H9 (cell line): ENCODE measurements at places on chromosomes 4 and X. TPM values are rescaled to one million over a fixed set of nuclear protein-coding genes. Genes with fewer than 3 reads are reported as not detected.

JADE3 gene
- 19.6 and 20.2 TPM in 2 replicates for total RNA-seq

- DNase-seq, result peak; percentile 79
These were observed 339.7 kb upstream of the PCDH7 start for GRCh38 chr4:30380404-30380998.

DNA sequence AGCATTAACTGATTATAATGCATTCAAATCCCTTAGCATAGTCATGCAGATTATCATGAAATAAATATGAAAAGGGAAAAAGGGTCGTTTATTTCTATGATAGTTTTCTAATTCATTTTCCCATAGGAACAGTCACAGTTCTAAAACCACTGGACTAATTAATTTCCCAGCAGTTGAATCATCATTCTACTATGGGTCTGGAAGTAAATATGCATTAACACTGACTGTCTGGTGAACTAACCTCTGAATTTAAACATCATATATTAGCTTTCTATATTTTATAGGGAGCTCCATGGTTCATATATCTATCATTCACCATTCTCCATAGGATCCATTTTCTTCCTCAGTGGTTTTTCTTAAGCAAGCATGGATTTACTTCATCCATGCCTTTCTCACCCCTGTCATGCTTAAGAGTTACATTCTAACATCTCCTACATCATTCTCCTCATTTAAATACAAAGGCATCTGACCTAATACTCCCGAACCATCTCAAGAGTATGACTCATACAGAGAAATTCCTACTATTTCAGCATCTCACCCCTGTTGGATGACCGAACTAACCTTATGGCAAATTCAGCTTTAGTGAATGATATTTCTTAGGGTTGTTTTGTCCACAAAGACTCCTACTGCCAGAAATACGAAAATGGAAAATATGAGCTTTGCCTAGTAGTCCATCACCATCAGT, 198.7 kb upstream of the ADAMTS3 start:
- no peak for DNase-seq

- no peak for DNase-seq
These were observed 120.8 kb downstream of the SH2D1A start for GRCh38 chrX:124467202-124467601.

- no peak for DNase-seq
These were observed 76.4 kb downstream of the EFHC2 start for GRCh38 chrX:44267116-44267515.

GRCh38 chrX:46587753-46588171, 14.2 kb downstream of the CHST7 start:
- DNase-seq, result no peak

GRCh38 chr4:87005690-87006425, 71.0 kb downstream of the AFF1 start:
- no peak for DNase-seq

DNA sequence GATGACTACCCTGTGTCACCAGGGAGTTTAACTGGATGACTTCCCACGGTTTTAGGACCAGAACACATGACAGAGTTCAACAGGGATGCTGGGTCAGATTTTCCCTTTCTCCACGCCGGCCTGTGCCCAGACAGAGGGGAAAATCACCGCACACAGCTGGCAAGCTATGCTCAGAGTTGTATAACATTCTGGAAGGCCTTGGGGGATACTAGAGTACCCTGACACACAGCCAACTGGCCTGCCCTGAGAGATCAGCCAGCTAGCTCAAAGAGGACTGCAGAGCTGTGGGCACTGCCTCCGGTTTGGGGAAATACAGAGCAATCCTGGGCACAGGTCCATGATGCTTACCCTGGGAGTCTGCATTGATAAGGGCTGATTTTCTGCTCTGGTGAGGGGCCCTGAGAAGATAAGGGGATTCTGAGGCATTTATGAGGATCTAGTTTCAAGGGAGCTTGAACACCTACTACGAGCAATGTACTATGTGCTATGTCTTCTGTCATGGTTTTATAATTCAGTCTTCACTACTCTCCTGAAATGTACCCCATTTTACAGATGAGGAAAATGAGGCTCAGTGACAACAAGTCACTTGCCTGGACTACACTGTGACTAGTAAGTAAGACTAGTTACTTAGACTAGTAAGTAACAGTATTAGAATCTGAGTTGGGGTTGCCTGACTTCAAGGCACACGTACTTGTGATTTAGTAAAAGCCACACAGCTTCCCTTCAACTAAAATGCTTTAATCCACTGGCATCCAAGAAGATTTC, 14.7 kb downstream of the C4orf54 start:
- no peak for DNase-seq

GRCh38 chrX:106716004-106716403, 10.5 kb upstream of the RNF128 start:
- no peak for DNase-seq

- DNase-seq, result no peak
These were observed 789 bp upstream of the SRPX start for GRCh38 chrX:38221391-38221929.

DNA sequence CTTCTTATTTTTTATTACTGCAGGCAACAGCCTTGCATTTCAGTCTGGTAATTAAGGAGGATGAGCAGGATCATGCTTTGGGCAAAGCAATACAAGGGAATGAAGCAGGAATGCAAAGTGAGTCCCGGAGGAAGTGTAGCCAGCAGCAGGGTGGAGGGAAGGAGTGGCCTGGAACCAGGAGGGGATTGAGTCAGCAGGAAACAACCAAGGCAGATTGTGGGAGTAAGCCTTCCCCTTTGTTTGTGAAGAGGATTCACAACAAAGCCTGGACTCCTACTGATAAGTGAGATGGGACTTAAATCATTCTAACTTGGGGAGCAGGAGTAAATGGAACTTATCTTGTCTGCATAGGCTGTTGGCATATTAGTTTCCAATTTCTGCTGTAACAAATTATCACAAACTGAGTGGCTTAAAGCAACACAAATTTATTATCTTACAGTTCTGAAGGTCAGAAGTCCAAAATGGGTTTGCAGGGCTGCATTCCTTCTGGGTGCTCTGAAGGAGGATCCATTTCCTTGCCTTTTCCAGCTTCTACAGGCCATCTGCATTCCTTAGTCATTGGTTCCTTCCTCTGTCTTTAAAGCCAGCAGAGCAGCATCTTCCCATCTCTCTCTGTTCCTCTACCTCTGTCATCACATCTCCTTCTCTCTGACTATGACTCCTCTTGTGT, 93.2 kb upstream of the AP1S2 start:
- peak; percentile 82 for DNase-seq

- DNase-seq, result no peak
These were observed 66.8 kb downstream of the HHIP start for GRCh38 chr4:144712775-144713174.

TLR1 gene
- total RNA-seq, result not detected in 2 replicates

GRCh38 chr4:48470570-48470969, 12.6 kb upstream of the SLC10A4 start:
- no peak for DNase-seq

DNA sequence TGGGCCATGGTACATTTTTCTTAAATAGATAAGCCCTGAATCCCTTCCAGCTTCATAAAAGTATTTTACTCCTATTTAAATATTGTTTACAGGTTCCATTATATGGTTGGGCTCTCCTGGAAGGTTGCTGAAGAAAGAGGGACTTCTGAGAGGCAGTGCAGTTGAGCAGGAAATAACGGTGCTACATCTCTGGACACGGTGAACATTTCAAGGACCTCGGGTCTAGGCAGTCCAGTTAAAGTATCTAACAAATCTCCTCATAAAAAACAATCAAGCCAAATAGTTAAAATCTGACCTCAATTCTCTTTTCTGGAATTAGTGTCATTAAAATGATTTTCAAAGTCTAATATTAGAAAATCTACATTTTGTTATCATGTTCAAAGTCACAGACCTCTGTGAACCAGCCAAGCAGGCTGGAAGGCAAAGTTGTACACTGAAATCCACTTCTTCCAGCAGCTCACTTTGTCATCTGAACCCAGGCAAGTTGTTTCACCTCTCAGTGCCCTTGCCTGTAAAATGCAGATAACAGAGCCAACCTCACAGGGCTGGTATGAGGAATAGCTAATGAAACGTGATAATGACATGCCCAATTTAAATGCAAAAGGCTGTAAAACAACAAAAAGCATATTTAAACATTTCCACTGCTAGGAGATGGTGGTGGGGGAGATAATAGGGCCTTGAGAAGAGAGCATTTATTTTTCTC, 267.0 kb upstream of the KLF3 start:
- no peak for DNase-seq

TBX22 gene
- 0.55 and 0.81 TPM in 2 replicates for total RNA-seq

DNA sequence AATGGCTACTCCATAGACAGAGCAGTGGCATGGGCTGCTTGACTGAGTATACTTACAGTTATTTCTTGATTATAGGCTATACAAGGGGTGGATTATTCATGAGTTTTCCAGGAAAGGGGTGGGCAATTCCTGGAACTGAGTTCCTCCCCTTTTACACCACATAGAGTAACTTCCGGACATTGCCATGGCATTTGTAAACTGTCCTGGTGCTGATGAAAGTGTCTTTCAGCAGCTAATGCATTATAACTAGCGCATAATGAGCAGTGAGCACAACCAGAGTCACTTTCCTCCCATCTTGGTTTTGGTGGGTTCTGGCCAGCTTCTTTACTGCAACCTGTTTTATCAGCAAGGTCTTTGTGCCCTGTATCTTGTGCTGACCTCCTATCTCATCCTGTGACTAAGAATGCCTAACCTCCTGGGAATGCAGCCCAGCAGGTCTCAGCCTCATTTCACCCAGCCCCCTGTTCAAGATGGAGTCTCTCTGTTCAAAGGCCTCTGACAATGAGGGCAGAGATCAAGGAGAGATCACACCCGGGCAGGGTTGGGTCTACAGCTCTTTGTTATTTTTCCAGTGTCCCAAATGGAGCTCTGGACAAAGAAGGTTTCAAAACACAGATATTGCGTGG, 468.4 kb upstream of the PRKX start:
- DNase-seq, result peak; percentile 71

DNA sequence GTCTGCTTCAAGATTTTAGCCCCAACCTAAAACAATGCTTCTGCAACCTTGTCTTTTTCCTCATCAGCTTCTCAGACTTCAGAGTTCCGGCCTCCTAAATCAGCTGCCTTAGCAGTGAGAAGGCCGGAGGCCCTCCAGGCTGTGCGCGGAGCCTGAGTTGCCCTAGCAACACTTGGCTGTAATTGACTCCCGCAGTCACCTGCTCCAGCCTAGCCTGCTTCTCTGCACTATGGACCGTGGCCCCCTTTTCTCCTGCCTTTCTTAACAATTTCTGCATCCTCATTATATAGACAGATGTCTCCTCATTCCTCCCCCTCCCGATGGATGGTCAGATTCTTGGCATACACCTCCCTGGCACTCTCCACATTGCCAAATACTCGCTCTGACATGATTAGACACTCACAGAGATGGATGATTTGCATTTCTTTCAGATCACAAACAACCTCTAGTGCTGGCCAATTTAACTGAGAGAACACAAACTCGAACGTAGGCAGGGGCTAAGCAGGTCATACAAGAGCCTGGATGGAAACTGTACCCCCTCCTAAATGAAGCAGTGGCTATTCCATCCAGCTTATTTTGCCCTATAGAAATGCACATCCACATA, 9.5 kb upstream of the HUWE1 start:
- no peak for DNase-seq

DNA sequence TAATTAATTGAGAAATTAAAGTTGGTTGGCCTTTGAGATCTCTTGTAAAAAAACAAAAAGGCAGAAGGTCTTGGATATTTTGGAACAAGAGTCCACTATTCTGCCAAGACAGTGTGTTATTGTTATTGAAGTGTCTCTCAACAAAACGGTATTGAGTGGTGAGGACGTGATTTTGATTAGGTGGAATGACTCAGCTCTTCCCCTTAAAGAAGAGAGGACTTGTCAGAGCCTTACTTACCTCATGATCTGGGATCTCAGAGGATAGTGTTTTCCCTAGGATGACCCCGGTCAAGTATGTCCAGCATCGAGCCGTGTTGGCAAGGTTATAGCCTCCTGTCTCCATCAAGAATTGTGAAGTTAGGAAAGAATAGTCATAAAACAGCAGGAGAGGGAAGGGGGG, 110.9 kb downstream of the HDAC8 start:
- DNase-seq, result no peak

DNA sequence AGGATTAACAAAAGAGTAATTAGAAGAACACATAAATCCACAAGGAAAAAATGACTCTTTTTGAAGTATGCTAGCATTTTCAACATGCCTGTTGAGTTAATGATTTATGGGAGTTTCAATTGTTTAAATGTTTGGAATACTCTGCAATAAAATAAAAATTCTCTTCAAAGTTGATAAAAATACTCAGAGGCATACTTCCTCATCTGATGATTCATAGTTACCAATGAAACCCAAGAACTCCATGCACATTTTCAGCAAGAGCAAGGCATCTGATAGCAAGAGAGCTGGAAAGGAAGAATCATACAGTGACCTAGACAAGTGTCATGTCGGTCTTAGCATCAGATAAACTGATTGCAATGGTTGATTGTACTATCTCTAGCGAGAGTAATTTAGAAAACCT, 443.7 kb upstream of the ATOH1 start:
- DNase-seq, result no peak

PRDM8 gene
- not detected in 2 replicates for total RNA-seq

GC gene
- 0.15 TPM in 1 of 2 replicates, not detected in the other for total RNA-seq

HPRT1 gene
- 37.9 and 39.2 TPM in 2 replicates for total RNA-seq

GRCh38 chrX:148647651-148648050, 147.2 kb downstream of the AFF2 start:
- no peak for DNase-seq

DNA sequence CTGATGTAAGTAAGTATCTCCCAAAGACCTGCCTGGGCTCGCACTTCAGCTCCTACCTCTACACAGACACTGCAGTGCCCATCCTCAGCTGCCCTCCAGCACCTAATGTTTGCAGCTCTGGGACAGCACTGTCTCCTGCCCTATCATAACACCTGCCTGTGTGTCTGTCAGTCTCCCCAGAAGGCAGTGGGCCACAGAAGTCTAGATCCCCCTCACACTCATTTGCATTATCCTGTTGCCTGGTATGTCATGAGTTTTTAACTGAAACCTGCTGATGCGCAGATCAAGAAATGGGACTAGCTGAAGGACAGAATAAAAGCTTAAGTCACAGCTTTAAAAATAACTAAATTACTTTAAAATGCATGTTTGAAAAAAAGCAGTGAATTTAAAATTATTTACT, 43.0 kb downstream of the LRP2BP start:
- no peak for DNase-seq
